CD4-positive, alpha-beta T cell treated with Interleukin-12 subunit alpha and Interleukin-12 subunit beta, for 1 hour (primary cell): ENCODE measurements at places on chromosomes 6 and 20.

- no peak for DNase-seq
Measured at GRCh38 chr6:154901876-154902552, 93.1 kb upstream of the TIAM2 start.

DNA sequence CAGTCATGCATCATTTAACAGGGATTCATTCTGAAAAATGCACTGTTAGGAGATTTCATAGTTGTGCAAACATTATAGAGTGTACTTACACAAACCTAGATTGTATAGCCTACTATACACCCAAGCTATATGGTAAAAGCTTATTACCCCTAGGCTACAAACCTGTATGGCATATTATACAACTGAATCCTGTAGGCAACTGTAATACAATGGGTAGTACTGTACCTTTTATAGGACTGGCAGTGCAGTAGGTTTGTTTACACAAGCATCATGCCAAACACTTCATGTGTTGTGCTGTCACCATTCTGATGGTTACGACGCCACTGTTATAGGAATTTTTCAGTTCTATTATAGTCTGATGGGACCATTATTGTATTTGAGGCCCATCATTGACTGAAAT is 39.3 kb upstream of the KHDC1 start:
- no peak for DNase-seq

- no peak for DNase-seq
Measured at GRCh38 chr6:150119173-150119572, 23.7 kb upstream of the PPP1R14C start.

GRCh38 chr20:53047203-53047602 is 75.0 kb downstream of the TSHZ2 start:
- DNase-seq: no peak

- DNase-seq: no peak
Measured at GRCh38 chr20:49583669-49584417, 15.9 kb upstream of the PTGIS start.

- DNase-seq: no peak
Measured at GRCh38 chr6:166025149-166025898, 142.3 kb downstream of the TBXT start.

DNA sequence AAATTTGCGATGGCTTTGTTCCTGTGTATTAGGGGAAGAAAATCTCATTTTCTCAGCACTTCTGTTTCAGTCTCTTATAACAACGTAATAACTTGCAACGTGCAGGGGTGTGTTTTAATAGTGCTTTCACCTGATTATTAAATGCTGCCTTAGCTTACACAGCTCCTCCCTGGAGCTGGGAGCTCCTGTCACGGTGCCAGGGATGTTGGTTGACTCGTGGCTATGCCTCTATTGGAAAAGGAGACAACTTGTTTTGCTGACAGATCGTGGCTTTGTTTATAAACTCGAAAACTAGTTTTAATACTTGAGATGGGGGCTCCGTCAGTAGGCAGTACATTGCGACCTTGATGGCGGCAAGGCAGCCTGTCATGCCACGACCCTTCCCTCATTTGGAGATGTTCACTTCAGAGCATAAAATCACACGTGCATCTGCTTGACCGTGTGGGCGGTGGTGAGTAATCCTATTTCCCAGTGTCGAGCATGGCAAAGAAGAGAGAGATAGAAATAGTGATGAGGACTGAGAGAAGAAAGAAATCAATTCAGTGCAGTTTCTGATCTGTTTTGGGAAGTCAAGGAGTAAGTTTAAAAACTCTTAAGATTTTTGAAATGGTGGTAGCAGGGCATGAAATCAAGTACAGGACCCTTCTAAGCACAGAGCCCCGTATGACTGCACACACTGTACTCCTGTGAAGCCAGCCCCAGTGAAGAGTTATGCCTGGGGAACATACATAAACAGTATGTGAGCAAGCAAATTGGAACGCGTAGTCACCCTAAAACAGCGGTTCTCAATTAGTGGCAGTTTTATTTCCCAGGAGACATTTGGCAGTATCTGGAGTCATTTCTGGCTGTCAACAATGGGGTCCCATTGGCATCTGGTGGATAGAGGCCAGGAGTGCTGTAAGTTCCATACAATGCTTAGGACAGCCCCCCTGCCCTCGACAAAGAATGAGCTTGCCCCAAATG is 147.2 kb downstream of the DOK5 start:
- DNase-seq: no peak

GRCh38 chr20:3760655-3761348 is 6.8 kb downstream of the ADISSP start:
- no peak for DNase-seq

- no peak for DNase-seq
Measured at GRCh38 chr6:35194390-35194789, 19.4 kb upstream of the SCUBE3 start.

- DNase-seq: no peak
Measured at GRCh38 chr20:57484772-57485171, 40.2 kb downstream of the CTCFL start.

DNA sequence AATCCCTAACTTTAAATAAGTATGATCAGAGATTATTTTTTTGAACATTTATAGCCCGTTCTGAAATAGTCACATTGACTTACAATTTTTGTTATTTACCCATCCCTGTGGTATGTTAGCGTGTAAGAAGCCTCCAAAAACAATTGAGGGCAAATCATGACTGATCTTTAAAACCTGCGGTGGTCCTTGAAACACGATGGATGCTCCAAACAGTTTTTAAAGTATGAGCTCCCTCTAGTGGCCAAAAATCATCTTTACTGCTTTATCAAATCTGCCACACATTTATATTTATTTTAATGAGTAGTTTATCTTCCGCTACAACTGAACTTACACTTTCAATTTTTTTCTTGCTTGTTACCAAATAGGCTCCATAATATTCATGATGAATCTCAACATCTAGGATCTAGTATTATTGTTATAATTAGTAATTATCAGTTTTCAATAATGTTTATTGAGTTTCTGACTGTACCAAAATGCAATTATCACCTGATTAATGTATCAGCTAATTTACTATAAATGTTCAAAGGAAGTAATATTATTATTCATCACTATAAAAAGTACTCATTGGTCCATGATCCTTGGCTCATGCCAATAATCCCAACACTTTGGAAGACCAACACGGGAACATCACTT is 52.2 kb downstream of the MARCKS start:
- DNase-seq: peak; percentile 54

DNA sequence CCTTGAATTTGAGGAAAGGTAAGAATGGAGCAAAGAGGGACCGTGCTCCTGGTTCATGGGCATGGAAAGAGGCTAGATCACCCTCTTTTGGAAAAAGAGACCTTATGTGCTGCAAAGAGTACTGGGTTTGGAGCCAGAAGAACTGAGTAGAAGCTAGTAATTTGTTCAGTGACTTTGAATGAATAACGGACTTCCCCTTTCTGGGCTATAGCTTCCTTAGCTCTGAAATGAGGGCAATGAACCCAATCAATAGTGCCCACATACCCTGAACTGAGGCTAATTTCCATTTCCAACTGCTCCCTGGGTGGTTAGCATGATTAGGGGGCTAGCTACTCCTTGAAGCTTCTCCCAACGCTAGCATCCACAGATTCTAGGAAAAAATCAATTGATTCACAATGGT is 121.4 kb downstream of the UNC5CL start:
- no peak for DNase-seq

DNA sequence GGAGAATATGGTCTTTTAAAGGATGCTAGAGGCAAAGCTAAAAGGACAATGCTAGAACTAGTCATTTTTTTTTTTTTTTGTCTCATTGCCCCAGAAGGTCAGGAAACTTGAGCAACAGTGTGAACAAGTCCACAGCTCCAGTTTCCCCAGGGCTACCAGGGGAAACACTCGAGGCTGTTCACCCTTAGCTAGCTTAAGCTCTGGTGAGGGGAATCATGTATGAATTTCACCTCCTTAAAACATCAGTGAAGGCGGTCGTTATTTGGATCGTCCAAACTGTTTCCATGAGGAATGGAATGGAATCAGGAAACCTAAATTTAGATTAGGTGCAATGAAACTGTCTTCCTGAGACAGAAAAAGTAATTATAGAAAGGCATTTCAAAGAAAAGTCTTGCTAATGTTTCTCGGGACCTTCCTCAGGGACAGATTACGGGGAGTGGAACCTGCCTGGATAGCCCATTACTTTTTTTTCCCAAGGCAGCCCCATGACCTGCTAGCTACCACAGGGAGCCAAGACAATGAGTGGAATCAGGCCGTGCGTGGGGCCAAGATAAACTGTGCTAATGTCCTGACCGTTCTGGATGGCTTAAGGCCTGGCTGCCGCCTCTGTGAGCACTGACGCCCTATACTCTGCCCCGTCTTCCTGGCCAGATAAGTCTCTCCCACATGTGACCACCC is 164.8 kb upstream of the SGK1 start:
- no peak for DNase-seq

DNA sequence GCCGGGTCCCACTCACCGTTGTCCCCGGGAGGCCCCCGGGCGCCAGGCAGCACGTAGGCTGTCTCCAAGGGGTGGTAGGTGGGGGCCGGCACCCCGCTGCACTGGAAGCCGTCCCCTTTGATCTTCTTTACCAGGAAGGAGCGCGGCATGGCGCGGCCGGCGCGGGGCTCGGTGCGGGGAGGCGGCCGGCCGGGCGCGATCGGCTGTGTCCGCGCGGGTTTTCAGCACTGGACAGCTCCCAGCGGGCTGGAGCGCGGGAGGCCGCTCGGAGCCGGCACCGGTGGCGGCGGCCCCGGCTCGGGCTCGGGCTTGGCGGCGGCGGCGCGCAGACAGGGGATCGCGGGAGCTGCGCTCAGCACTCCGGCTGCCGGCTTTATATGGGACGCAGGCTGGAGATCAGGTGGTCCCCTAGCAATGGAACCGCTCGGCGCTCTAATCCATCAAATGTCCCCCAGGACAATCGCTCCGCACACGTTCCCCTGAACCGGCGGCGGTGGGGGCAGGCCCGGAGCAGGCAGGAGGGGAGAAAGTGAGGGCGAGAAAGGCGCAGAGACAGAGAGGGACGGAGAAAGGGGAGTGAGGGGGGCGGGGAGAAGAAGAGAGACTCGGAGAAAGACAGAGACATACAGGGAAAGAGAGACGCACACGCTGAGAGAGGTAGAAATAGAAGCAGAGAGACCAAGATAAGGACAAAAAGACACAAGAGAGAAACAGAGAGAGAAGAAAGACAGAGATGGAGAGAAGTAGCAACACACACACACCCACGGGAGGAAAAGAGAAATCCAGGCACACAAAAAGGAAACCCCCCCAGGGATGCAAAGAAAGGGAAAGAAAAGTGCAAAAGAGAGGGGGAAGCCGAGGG is at the start of gene SCRT2:
SCRT2 (minus strand) TSS at position 350 of the 862 bp plus-strand sequence; CDS start at position 149, 201 bp downstream.
- DNase-seq: peak; percentile 59

GRCh38 chr6:159110013-159110412 is 59.2 kb upstream of the FNDC1 start:
- DNase-seq: peak; percentile 63

- DNase-seq: no peak
Measured at GRCh38 chr6:89267918-89268317, 47.2 kb downstream of the GABRR2 start.

DNA sequence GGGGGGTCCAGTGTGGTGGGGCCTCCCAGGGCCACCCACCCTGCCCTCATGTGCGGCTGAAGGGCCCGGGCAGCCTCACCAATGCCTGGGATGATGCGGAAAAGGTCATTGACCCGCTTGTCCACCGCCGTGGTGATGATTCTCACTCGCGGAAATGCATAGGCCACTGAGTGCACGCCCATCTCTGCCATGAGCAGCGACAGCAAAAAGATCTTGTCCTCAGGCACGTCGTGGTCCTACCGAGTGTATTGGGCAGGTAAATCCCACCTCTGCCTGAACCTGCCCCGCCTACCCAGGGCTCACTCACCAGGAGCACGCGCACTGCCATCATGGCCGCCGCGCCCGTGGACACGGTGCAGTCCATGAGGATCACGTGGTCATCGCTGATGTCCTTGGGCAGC is 16.1 kb downstream of the UCKL1 start:
- no peak for DNase-seq

- no peak for DNase-seq
Measured at GRCh38 chr6:83578057-83578456, 65.7 kb downstream of the PRSS35 start.

- no peak for DNase-seq
Measured at GRCh38 chr6:74927299-74927698, 278.6 kb downstream of the COL12A1 start.

- DNase-seq: peak; percentile 44
Measured at GRCh38 chr6:145866456-145867396, 52.1 kb upstream of the FBXO30 start.

DNA sequence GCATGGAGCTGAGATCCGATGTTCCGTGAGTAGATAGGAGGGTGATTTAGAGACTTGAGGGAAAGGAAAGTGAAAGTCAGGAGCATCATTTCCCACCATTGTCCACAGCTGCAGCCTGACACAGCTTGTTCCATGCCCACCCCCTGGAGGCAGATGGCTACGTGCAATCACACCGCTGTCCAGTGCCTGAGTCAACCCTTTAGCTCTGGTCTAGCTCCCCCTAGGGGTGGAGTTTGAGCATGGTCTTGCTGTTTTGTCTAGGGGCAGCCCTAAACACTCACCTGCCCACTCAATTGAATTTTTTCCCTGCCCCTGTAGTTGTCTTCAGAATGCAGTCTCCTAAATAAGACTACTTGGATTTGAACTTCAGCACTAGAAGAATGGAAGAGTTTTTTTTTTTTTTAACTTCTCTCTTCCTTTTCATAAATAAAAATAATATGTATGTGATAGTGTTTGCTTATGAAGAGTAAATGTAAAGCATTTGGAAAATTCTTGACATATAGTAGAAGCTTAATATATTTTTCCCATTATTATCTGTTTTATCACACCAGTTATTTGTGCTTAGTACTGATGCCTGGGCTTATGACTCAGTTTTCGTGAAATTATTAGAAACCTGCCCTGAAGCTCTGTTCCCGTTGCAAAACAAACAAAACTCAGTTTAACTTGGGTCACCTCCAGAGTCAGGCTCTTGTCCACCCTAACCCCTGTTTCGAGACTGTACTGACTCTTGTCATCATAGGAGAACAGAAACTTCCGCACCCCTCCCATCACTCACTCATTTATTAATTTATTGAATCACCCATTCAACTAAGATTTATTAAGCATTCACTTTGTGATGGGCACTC is 814.8 kb downstream of the MAFB start:
- no peak for DNase-seq

GRCh38 chr6:30678964-30679726 is 6.3 kb upstream of the DHX16 start:
- peak; percentile 93 for DNase-seq

DNA sequence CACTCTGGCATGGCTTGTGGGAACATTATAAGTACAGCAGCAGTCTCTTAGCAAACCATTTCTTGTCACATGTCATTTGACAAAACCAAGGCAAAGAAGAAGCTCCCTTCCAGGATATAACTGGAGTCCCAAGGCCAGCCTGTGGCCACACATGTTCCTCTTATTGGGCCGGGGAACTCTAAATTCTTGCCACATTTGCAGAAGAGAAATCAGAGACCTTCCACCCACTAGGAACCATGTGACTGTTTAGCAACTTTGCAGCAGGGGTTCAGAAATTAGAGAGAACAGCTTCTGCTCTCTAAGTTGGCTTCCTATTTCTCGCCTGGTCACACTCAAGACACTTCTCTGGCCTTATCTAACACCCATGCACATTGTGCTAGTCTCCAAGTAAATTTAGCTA is 20.4 kb upstream of the MEP1A start:
- DNase-seq: peak; percentile 22

DNA sequence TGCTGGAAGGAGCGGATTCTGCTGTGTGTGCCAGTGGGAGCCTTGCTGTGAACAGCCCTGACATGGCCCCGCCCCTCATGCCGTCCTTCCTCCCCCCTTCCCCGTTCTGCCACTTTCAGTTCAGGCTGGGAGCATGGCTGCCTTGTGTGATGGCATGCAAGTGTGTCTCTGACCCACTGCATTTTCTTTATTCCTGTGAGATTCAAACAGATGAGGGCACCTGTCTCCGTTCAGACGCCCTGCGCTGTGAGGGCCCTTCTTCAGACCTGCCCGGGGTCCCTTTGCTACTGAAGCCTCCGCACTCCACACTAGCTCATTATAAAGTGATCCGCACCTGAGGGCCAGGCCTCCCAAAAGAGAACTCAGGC is 88.3 kb downstream of the TAF4 start:
- no peak for DNase-seq
